ENCODE measurements at places on chromosomes 1 and 21.

GRCh38 chr1:26915204-26915842 lies 1.5 kb upstream of the NR0B2 start:
- DNase-seq: no peak

DNA sequence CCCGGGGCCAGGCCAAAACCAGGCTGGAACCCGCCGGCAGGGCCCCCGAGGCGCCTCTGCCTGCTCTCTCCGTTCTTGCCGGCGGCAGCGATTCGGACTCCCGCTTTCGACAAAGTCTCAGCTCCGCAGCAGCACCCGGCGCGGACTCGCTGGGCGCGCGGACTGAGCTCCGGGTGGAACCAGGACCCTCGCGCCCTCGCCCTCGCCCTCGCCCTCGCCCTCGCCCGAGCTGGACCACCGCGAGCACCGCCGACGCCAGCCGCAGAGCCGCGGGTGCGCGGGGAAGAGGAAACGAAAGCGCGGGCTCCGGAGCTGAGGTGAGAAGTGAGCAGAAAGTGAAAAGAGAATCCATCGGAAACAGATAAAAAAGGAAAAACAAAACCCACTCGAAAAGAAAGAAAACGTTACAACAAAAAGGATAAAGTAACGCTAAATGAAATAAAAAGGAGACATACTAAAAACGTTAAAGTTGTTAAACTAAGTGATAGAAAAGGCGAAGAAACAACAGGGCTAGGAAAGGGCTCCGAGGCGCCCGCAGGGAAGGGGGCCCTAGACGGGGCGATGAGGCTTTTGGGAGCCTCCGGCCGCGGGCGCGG lies 64.9 kb downstream of the MEF2D start:
- DNase-seq: peak; percentile 77

DNA sequence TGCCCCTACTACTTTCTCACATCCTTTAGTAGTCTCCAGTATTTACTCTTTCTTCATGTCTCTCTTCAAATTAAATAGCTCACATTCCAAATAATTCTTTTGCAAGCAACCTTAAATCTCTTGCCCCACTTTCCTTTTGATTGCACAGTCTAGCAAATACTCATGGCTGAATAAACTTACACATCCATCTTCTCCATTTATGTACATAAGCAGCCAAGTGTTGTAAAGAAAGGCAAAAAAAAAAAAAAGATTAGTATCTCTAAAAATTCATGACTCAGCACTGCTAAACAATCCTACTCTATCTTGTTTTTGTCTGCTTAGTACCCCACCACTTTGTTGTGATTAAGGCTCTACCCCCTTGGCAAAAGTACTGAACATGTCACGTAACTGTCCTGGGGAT lies 42.6 kb downstream of the F13B start:
- no peak for DNase-seq

DNA sequence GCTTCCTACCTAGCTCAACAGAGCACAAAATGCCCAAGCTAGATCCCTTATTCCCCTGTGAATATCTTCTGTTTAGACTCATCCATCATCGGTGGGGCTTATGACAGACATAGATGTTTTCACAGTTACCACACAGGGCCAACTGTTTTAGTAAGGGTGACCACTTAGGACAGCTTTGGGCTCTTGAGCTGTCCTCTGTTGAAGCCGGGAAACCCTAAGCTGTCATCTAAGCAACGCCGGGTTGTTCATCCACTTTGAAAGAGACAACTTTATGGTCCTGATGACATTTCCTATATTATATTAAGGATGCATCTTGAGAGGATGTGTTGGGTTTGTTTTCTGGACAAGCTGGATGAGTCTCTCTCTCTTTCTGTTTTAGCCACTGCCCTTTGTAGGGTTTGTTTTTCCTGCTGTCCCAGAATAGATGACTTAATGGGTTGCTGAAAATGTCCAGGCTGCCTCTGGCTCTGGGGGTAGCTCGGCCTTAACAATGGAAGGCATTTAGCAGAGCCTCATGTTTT lies 110.5 kb upstream of the UBE2U start:
- no peak for DNase-seq

DNA sequence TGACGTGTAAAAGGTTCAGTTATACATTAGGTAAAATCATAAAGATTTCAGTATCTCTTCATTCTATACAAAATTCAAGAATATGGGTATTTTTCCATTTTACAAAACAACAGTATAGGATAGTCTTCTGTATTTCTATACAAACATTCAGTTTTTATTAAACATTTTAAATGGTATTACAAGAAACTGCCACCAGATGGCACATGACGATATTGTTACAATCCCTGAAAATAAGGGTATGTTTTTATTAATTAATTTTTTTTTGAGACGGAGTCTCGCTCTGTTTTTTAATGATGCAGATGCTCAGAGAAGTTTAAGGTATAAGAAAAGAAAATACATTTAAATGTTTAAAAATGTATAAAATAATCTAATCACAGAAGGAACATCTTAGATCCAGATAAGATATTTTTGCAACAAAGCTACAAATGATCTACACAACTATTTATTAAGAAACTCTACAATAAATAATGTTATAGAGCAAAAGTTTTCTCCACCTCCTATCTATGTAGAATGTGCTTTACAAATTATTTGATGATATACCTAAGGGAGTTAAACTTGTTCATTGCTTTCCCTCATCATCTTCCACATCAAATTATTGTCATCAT lies 23.5 kb upstream of the RSBN1 start:
- peak; percentile 6 for DNase-seq

- DNase-seq: peak; percentile 19
These were observed 1.4 kb downstream of the NIT1 start for GRCh38 chr1:161119092-161119903.

DNA sequence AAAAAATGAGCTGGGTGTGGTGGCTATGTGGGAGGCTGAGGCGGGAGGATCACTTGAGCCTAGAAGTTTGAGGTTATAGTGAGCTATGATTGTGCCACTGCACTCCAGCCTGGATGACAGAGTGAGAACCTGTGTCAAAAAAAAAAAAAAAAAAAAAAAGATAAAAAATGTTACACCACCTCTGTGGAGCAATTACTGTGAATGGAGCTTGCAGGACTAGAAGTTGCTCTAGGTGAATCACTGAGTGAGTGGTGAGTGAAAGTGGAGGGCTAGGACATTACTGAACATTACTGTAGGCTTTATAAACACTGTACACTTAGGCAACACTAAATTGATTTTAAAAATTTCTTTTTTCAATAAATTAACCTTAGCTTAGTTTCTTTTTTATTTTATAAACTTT lies 21.9 kb downstream of the TLCD4 start:
- no peak for DNase-seq

DNA sequence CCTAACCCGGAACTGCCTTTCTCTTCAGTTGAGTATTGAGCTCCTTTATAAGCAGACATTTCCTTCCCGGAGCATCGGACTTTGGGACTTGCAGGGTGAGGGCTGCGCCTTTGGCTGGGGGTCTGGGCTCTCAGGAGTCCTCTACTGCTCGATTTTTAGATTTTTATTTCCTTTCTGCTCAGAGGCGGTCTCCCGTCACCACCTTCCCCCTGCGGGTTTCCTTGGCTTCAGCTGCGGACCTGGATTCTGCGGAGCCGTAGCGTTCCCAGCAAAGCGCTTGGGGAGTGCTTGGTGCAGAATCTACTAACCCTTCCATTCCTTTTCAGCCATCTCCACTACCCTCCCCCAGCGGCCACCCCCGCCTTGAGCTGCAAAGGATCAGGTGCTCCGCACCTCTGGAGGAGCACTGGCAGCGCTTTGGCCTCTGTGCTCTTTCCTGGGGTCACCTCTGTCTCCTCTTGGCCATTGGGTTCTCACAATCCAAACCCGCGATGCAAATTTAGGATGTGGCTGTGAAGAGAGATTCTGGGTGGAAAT lies 3.7 kb downstream of the OLIG2 start:
- no peak for DNase-seq

- peak; percentile 45 for DNase-seq
These were observed 3.2 kb downstream of the DMRTA2 start for GRCh38 chr1:50419907-50420677.

- DNase-seq: no peak
These were observed 481.8 kb upstream of the NFIA start for GRCh38 chr1:60600532-60600931.

GRCh38 chr1:93608187-93609109 lies 73.2 kb downstream of the BCAR3 start:
- DNase-seq: no peak
